Activated CD4-positive, alpha-beta T cell treated with anti-CD3 and anti-CD28 coated beads, Interleukin-2, amount 50 U/mL, for 24 hours (primary cell): ENCODE measurements at places on chromosomes 16 and 17.

DNA sequence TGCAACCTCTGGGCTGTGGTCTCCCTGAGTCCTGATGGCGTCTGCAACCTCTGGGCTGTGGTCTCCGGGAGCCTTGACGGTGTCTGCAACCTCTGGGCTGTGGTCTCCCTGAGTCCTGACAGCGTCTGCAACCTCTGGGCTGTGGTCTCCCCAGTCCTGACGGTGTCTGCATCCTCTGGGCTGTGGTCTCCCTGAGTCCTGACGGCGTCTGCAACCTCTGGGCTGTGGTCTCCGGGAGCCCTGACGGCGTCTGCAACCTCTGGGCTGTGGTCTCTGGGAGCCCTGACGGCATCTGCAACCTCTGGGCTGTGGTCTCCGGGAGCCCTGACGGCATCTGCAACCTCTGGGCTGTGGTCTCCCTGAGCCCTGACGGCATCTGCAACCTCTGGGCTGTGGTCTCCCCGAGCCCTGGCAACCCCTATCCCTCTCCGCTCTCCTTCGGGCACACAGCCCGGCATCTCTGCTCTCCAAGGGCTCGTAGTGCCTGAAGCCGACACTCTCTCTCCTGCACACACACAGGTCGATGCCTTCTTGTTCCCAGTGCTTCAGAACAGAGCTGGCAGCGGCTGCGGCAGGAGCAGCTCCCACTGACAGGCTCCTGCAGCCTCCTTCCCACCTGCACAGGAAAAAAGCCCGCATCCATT, 45.6 kb downstream of the METRNL start:
- DNase-seq, result no peak

DNA sequence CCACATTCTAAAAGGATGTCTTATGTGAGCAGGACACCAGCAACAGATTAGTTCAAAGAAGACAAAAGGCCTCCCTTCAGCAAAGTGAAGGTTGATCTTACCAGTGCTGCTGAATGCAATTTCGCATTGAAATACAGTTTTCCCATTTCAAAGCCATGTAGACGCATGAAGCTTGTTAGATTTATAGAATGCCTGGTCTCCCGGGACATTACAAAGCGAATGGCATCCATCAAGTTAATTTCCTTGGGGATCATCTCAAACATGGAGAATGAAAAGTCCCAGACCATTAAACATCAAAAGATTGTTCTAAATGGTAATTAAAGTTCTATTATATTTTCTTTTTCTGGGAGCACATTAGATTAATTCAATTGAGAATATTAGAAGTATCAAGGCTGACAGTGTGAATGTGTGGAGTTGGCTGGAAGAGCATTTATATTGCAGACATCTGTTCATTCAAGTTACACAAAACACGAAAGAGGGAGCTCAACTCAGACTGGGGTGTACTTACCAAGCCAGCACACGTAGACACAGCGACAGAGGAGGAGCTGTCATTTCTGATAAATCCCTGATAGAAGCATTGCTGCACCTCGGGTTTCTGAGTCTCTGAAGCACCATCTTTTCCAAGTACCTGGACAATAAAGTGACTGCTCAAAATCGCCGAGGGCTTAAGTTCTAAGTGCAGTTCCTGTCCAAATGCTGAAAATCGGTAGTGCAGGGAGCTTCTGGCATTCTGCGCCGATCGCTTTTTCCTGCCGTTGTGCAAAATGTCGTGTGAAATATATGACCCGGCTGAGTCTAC, 3.8 kb downstream of the ADAMTS18 start:
- no peak for DNase-seq

DNA sequence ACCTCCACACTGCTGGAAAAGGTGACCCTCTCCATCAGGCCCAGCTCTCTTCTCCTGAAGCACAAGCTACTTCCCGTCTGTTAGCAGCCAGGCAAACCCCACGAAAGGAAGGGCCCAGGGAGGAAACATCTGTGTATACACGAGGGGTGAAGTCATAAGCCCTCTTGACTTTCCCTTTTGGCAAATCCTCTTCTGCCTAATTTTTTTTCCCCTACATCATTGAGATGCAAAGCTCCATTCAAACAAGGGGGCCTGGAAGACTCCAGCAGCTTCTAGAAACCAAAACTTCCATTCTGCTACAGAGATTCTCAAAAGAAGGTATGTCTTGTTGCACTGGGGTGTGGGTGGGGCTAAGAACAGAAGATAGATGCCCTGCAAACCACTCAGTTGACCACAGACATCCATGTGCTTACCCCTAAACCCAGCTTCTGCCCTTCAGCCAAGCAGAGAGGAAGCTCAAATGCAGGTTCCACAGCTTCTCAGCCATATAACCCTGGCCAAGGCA, 145.6 kb upstream of the RCVRN start:
- no peak for DNase-seq

GRCh38 chr17:35257208-35257659, 14.4 kb downstream of the SLFN5 start:
- no peak for DNase-seq

DNA sequence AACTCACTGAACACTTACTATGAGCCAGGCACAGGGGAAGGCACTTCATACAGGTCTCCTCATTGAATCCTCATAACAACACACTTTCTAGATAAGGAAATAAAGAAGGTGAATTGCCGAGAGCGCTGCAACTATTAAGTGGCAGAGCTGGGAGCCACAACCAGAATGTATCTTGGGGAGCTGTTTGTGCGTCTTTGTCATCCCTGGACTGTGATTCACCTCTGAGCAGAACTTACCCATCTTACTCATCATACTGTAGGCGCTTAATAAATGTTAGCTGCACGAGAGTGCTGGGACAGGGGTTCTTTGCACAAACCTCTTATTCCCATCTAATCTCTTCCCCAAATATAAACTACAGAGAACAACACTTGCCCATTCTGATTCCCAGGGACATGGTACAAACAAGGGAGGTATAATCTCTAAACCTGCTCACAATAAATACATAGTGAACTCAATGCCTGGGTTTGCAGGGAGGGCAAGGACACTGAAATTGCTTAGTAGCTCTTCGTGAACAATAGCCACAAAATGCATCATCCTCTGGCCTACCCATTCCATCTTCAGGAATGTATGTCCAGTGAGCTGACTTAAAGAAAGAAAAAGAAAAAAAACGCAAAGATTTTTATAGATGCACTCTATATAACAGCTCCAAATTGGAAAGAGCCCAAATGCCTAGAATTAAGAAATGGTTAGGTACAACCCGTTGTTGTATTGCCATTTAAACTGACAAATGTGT, 43.0 kb downstream of the MYO18A start:
- no peak for DNase-seq

DNA sequence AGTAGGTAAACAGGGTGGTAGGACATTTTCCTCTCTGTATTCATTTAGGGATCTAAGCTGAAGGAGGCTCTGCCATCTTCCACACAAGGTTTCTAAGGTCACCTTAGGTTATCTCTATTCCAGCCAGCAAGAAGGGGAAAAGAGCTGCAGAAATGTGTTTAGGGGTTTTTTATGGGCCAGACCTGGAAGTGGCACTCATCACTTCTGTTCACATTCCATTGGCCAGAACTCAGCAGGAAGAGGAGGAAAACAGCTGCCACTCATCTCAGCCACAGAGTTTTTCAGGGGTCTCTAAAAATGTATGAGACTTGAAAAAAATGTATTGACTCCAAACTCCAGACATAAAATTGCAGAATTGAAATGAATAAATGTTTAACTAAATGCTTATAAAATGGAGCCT, 65.8 kb downstream of the FTO start:
- DNase-seq, result no peak

GRCh38 chr17:16873174-16874035, 98.5 kb downstream of the TNFRSF13B start:
- DNase-seq, result peak; percentile 14

- DNase-seq, result no peak
Observed at GRCh38 chr17:48584223-48584741, 5.8 kb downstream of the HOXB3 start.

- DNase-seq, result no peak
Observed at GRCh38 chr16:65672960-65673359, 551.1 kb upstream of the CDH11 start.

DNA sequence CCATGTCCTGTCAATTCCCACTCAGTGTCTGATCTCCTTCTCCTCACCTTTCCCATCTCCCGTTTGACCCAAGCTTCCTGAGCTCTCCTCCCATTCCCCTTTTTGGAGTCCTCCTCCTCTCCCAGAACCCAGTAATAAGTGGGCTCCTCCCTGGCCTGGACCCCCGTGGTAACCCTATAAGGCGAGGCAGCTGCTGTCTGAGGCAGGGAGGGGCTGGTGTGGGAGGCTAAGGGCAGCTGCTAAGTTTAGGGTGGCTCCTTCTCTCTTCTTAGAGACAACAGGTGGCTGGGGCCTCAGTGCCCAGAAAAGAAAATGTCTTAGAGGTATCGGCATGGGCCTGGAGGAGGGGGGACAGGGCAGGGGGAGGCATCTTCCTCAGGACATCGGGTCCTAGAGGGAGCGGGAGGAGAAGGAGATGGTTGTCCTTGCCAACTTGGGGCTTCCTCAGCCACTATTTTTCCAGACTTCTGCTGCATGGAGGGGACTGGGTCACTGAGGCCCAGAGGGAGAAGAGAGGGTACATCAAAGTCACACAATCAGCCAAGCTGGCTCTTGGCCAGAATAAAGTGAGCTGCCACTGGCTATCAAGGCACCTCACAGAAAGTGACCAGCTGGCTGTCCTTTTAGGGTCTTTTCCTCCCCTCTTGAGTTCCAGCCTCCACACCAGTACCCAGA, 1.9 kb upstream of the TBC1D10B start:
- DNase-seq, result no peak

DNA sequence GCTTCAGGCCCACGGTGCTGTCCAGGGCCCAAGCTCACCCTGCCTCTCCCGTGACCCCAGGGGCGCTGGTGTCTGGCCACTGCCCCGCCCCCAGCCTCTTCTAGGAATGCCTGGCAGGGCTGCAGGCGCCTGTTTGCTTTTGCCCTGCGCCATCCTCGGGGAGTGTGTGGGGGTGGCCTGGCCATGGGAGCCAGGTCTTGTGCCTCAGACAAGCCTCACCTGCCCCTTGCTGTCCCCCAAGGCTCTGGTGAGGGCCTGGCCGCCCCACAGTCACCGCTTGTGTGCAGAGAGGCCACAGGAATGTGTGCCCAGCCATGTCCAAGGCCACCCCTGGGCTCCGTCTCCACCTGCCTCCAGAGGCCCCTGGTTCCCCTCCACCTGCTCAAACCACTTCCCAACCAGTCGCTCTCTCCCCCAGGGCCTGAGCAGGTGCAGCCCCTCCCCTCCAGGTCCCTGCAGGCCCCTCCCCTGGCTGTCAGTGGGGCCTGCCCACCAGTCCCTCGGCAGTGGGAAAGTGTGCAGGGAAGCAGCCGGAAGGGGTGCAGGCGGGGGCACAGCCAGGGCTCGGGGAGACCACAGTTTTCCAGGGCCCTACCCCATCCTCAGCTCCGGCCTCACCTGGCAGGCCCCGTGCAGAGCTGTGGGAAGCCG, 841 bp upstream of the IGFALS start:
- no peak for DNase-seq

DNA sequence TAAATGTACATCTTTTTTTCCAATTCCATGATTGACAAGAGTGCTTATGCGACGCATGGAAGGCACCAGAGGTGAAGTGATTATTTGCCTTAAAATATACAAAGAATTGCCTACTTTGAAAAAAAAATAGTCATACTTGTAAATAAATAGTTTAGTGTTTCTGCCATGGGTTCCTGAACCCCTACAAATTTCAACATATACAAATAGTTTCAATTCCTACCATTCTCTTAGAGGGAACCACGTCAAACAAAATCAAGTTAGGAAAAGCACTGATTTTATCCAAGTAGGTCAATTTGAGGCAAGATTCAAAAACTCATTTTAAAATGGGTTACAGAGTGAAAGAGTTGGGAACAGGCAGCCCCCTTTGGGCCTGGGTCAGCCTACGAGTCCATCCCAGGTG, 11.7 kb downstream of the CMTM3 start:
- no peak for DNase-seq

GRCh38 chr17:58308985-58309917, 19.3 kb downstream of the TSPOAP1 start:
- no peak for DNase-seq

- DNase-seq, result no peak
Observed at GRCh38 chr16:70602831-70603230, 43.5 kb upstream of the IL34 start.

- peak; percentile 19 for DNase-seq
Observed at GRCh38 chr16:67843343-67843765, 1.2 kb downstream of the THAP11 start.

GRCh38 chr17:5439446-5439764, 450 bp upstream of the C1QBP start:
- no peak for DNase-seq

DNA sequence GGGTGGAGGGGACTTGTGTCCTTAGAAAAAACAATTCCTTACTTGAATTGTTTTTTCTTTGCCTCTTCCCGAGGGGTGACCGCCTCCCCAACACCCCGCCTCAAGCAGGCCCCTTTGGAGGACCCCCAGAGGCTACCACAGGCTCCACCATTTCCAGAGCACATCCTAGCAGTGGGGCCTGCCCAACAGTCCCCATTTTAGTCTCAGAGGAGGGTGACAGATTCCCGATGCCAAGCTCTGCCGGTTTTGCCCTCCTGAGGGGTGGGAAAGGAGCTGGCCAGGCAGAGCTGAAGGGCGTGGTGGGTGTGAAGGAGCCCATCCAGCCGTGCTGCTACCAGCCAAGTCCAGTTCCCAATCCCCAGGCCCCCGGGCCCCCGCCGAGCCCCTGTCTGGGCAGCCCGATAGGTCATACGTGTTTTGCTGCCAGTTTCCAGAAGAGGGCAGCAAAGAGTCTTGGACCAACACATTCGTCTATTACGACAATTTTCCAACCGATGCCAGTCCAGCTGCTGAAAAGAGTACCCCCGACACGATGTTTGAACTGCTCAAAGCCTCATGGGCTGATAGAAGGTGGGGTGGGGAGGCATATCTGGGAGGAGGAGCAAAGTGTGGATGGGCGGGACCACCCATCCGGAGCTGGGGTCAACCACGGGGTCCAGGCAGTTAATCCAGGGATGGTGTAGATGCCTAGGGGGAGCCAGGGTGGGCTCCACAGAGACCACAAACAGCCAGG, 18.8 kb upstream of the GAA start:
- peak; percentile 25 for DNase-seq

GRCh38 chr17:40111221-40112128, 10.3 kb upstream of the MSL1 start:
- peak; percentile 65 for DNase-seq

GRCh38 chr17:32161029-32161428, 18.7 kb downstream of the RHOT1 start:
- no peak for DNase-seq

GRCh38 chr16:9102379-9102778, 10.9 kb downstream of the HAPSTR1 start:
- DNase-seq, result no peak
